ENCODE measurements at places on chromosomes 6 and 20. TPM values are rescaled to one million over a fixed set of nuclear protein-coding genes. Genes with fewer than 3 reads are reported as not detected.
A peak's percentile ranks its signal among the peaks of the same experiment; 100 is the strongest.

- no peak overlapping the region for H3K27ac ChIP-seq
- no peak overlapping the region for H3K4me3 ChIP-seq
- no peaks in the 10 kb centered on the region for H3K27me3 ChIP-seq
- no peaks in the 10 kb centered on the region for H3K36me3 ChIP-seq
- no peak for DNase-seq
Measured at GRCh38 chr6:64128301-64129024, 492.9 kb downstream of the PHF3 start.

GRCh38 chr6:66321017-66321416 is 614.0 kb upstream of the EYS start:
- no peak overlapping the region for H3K4me3 ChIP-seq
- no peaks in the 10 kb centered on the region for H3K4me1 ChIP-seq
- H3K36me3 ChIP-seq: no peaks in the 10 kb centered on the region
- H3K27me3 ChIP-seq: no peaks in the 10 kb centered on the region
- DNase-seq: no peak
- H3K27ac ChIP-seq: no peak overlapping the region

DNA sequence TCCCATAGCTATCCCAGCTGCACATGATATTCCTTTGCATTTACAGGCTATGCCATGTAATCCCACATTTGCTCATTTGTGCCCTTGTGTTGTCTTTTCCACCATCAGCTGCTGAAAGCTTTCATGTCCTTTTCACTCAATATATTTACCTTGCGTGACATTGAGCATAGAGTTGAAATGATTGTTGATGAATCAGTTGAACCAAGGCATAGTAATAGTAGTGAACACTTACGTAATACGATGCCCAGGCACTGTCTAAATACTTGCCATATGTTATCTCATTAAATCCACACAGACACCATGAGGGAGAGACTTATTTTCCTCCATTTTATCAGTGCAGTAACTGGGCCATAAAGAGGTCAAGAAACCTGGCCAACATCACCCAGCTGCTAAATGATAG is 13.1 kb downstream of the RNF8 start:
- no peak for DNase-seq
- no peaks in the 10 kb centered on the region for H3K36me3 ChIP-seq
- H3K27me3 ChIP-seq: no peaks in the 10 kb centered on the region
- H3K4me1 ChIP-seq: no peaks in the 10 kb centered on the region
- no peak overlapping the region for H3K27ac ChIP-seq

GRCh38 chr6:14470671-14471070 is 353.1 kb downstream of the CD83 start:
- no peaks in the 10 kb centered on the region for H3K27me3 ChIP-seq
- no peak for DNase-seq
- no peak overlapping the region for H3K27ac ChIP-seq

- no peak for DNase-seq
- H3K4me1 ChIP-seq: no peaks in the 10 kb centered on the region
- no peak overlapping the region for H3K4me3 ChIP-seq
Measured at GRCh38 chr20:273884-274283, 16.4 kb downstream of the DEFB132 start.

- H3K4me1 ChIP-seq: no peaks in the 10 kb centered on the region
- H3K4me3 ChIP-seq: no peak overlapping the region
- no peak overlapping the region for H3K27ac ChIP-seq
Measured at GRCh38 chr6:27260369-27260768, 12.9 kb downstream of the PRSS16 start.

DNA sequence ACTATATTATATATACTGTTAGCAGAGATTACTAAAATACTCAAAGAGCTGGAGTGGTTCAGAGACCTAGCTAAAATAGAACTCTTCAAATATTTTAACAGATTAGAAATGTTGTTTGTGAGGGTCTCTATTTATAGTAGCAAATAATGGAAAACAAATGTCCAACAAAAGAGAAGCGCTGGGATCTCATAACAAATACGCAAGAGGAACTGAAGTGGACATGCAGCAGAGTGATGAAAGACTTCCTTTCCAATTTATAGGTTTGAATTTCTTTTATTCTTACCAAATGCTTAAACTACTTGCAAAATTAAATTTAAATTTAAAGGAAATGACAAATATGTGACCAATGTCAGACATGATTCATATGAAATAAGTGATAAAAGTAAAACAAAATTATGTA is 49.9 kb downstream of the PIGU start:
- no peak overlapping the region for H3K4me3 ChIP-seq
- H3K27me3 ChIP-seq: no peaks in the 10 kb centered on the region
- H3K27ac ChIP-seq: peak overlapping the region; percentile 62
- H3K4me1 ChIP-seq: no peaks in the 10 kb centered on the region

DNA sequence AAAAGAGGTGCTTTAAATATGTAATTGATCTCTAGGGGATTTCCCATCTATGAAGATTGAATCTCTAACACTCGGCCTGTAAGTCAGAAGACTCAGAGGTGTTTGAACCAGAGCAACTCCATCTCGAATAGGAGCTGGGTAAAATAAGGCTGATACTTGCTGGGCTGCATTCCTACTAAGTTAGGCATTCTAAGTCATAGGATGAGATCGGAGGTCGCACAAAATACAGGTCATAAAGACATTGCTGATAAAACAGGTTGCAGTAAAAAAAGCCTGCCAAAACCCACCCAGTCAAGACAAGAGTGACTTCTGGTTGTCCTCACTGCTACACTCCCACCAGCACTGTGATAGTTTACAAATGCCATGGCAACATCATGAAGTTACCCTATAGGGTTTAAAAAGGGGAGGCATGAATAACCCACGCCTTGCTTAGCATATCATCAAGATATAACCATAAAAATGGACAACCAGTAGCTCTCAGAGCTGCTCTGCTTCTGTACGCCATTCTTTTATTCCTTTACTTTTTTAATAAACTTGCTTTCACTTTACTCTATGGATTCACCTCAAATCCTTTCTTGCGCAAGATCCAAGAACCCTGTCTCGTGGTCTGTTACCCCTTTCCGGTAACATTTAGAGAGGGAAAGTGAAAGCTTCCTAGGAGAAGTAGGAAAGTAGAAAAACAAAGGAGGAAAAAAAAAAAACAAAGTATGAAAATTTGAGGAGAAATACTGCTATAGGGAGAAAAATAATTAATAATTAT is 129.7 kb upstream of the PHACTR1 start:
- no peak for DNase-seq
- no peak overlapping the region for H3K4me3 ChIP-seq
- no peaks in the 10 kb centered on the region for H3K27me3 ChIP-seq
- no peaks in the 10 kb centered on the region for H3K36me3 ChIP-seq

- no peak overlapping the region for H3K4me3 ChIP-seq
Measured at GRCh38 chr20:39412091-39412490, 449.9 kb downstream of the DHX35 start.

- H3K27me3 ChIP-seq: no peaks in the 10 kb centered on the region
- no peak for DNase-seq
- no peak overlapping the region for H3K4me3 ChIP-seq
- no peak overlapping the region for H3K27ac ChIP-seq
- no peaks in the 10 kb centered on the region for H3K36me3 ChIP-seq
Measured at GRCh38 chr20:57332105-57333089, 2.8 kb downstream of the SPO11 start.

DNA sequence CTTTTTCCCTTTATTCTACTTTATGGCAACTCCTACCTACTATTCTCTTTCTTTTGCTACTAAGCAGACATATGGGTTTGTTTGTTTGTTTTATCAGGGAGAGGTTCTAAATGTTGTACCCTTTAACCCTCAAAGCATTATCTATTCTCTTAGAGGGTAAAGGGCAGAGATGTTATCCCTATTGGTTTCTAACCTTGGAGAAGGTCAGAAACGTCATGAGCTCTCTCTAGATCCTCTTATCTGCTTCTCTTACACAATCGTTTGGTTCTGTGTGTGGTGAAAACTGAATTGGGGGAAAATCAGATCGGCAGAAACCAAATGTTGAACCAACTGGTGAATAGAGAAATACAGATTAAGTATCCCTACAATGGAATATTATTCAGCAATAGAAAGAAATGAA is 6.4 kb upstream of the MPC1 start:
- no peak for DNase-seq
- no peak overlapping the region for H3K4me3 ChIP-seq
- H3K27ac ChIP-seq: no peak overlapping the region

DNA sequence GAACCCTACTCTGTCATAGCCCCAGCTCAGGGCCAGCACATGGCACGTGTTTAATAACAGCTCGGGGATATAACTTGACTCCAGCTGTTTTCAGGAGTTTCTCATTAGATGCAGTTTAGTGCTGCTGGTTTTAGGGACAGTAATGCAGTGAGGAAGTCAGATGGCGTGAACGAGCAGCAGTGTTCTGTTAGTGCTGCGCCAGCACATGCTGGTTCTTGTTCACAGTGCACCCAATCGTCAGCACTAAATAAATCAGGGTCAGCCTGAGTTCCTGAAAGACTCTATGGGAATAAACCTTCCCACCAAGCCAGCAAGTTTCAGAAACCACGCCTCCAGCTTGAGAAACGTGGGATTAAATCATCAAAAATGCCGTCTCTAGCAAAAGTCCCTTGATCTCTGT is 235.9 kb upstream of the SUPT3H start:
- no peaks in the 10 kb centered on the region for H3K4me1 ChIP-seq
- no peaks in the 10 kb centered on the region for H3K36me3 ChIP-seq
- DNase-seq: peak; percentile 31
- H3K27me3 ChIP-seq: no peaks in the 10 kb centered on the region
- H3K4me3 ChIP-seq: no peak overlapping the region

DNA sequence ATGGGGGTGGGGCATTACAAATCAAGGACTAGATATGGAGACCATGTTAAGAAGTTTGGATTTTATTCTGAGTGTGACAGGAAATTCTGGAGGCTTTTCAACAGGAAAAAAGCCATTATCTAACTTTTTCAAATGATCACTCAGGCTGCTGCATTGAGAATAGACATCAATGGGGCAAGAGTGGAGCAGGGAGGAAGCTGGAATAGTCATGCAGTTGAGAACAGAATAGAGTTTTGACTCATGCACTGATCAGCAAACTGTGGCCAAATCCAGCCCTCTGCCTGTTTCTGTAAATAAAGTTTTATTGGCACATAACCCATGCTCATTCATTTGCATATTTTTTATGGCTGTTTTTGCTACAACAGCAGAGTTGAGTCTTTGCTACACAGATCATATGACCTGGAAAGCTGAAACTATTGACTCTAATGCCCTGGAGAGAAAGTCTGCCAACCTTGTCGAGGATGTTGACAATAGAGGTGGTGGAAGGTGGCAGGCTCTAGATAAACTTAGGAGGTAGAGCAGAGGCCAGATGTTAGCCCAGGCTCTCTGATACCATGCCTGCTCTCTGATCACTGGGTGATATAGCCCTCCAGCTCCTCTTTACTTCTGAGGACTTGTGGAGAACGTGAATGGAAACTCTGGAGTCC is 441.8 kb downstream of the PTPRT start:
- no peaks in the 10 kb centered on the region for H3K4me1 ChIP-seq
- no peak for DNase-seq
- no peaks in the 10 kb centered on the region for H3K36me3 ChIP-seq
- H3K27me3 ChIP-seq: no peaks in the 10 kb centered on the region
- H3K4me3 ChIP-seq: no peak overlapping the region

GRCh38 chr20:3156811-3157619 is 2.6 kb downstream of the FASTKD5 start:
- no peak overlapping the region for H3K27ac ChIP-seq
- H3K4me3 ChIP-seq: no peak overlapping the region
- H3K27me3 ChIP-seq: no peaks in the 10 kb centered on the region
- no peaks in the 10 kb centered on the region for H3K36me3 ChIP-seq

GRCh38 chr6:10586302-10586701 is 65.2 kb downstream of the GCNT2 start:
- H3K4me1 ChIP-seq: no peaks in the 10 kb centered on the region
- DNase-seq: no peak
- H3K27me3 ChIP-seq: no peaks in the 10 kb centered on the region
- H3K4me3 ChIP-seq: no peak overlapping the region
- H3K27ac ChIP-seq: no peak overlapping the region

DNA sequence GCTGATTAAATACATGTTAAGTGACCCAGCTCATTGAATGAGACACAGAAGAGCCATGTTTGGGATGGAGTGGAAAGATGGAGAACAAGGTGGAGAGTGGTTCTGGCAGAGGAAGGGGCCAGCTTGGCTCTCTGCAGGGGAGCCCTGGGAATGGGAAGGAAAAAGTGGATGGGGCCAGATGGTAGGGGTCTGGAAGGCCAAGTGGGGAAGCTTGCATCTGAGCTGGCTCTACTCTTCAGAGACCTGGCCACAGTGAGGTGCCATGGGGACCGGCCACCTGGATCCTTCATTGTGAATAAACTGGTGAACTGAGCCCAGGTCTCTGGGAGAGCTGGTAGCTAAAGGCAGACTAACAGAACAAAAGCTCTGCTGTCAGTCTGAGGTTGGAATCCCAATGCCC is 48.9 kb upstream of the SIRPA start:
- no peaks in the 10 kb centered on the region for H3K27me3 ChIP-seq
- no peak overlapping the region for H3K27ac ChIP-seq
- no peaks in the 10 kb centered on the region for H3K4me1 ChIP-seq
- no peak for DNase-seq
- H3K4me3 ChIP-seq: no peak overlapping the region

DNA sequence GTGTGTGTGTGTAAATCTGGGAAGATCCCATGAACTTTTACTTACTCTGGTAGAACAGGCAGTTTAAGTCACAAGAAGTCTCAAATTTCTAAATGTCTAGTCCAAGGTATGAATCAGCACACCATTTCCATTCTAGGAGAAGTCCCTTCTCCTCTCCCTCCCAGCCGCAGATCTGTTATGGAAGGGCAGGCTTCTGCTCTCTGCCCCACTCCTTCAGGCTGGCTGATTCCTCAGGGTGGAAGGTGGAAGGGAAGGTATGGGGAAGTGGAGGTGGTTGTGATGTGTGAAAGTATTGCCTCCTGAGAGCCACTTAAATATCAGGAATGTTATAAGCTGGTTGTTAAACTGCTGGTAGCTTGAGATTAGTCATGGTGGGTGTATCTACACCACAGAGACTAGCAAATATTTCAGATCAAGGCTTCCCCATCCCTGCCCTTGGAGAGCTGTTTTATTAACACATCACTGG is 44.5 kb upstream of the LAMA4 start:
- no peaks in the 10 kb centered on the region for H3K36me3 ChIP-seq
- no peak for DNase-seq
- H3K4me1 ChIP-seq: no peaks in the 10 kb centered on the region
- H3K4me3 ChIP-seq: no peak overlapping the region
- peak overlapping the region; percentile 72 for H3K27ac ChIP-seq

MTRF1L gene
- 18.5 TPM for total RNA-seq

WFDC13 gene
- total RNA-seq: not detected

FOXS1 gene
- not detected for total RNA-seq

SLC17A9 gene
- 5.4 TPM for total RNA-seq

CLPSL1 gene
- total RNA-seq: not detected

All from uterus (tissue), 4 donors.